ENCODE measurements at places on chromosomes 13 and 19.

GRCh38 chr13:35231426-35231825 lies 245.1 kb downstream of the MAB21L1 start:
- DNase-seq = no peak

DNA sequence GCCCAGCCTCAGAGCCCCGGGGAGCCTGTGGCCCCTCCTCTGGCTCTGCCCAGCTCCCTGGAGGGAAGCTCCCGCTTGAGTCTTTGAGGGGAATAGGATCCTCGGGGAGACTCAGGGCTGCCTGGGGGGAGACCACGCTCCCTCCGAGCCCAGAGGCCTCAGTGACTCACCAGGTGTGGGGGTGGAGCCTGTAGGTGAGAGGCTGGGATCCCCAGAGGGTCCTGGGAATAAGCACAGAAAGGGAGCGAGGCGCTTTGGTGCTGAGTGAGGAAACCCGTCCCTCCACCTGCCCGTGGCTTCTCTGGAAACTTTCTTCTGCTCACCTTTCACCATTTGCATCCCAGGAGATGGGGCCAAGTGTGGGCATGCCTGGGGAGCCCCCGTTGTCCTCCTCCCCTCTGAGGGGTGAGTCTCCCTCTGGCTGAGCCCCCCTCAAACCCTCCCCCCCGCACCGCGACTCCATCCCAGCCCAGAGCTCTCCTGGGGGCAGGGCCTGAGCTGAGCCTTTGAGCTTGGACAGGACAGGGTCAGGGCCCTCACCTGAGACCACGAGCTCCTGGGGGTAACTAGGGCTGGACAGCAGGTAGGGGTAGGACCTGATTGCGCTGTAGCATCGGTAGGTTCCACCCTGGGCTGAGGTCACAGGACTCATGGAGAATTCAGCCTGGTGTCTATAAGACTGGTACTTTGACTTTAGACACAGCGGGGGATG lies 2.7 kb downstream of the LILRB5 start:
- no peak for DNase-seq

- no peak for DNase-seq
Measured at GRCh38 chr13:44971656-44972595, 17.3 kb downstream of the NUFIP1 start.

DNA sequence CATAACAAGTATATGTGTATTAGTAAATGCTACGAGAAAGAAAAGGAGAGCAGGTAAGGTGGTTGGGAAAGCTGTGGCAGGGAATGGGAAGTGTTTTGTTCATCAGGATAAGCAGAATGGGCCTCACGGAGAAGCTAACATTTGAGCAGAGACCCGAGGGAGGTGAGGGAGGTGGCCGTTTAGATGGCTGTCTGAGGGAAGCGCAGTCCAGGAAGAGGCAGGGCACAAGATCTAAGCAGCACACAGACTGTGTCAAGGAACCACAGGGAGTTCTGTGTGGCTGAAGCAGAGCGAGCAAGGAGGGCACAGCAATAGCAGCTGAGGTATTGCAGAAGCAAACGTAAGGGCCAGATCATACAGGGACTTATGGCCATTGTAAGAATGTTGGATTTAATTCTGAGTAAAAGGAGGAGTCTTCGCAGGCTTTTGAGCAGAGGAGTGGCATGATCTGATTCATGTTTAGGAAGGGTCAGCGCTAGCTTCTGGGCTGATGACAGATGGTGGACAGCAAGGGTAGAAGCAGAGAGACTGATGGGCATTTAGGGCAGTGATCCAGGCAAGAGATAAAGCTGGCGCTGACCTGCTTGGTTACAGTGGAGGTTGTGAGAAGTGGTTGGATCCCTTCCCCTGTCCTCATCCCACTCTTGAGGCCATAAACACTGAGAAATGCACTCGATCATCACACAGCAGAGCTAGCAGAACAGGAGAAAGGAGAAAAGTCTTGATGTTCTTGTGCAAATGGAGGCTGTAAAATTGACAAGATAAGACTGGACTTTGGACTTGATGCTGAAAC lies 199.9 kb downstream of the LACC1 start:
- DNase-seq = no peak
